Muscle of leg (tissue), 16 donors: ENCODE measurements at places on chromosomes 5 and 9. TPM values are rescaled to one million over a fixed set of nuclear protein-coding genes. Genes with fewer than 3 reads are reported as not detected.

Gene FLT4
- total RNA-seq = 6.6 TPM

Gene SGCD
- total RNA-seq = 86.6 TPM

- DNase-seq = no peak
- no peaks in the 10 kb centered on the region for H3K4me1 ChIP-seq
- no peaks in the 10 kb centered on the region for H3K27me3 ChIP-seq
Measured at GRCh38 chr5:7667216-7667767, 183.6 kb downstream of the CFAP90 start.

- no peaks in the 10 kb centered on the region for H3K4me1 ChIP-seq
- H3K36me3 ChIP-seq = peaks cover 4% of the 10 kb centered on the region
- H3K27ac ChIP-seq = no peak overlapping the region
- no peak for DNase-seq
Measured at GRCh38 chr5:132344775-132345514, 24.6 kb upstream of the SLC22A5 start.

GRCh38 chr5:59557572-59557971, 336.0 kb downstream of the PDE4D start:
- no peaks in the 10 kb centered on the region for H3K4me1 ChIP-seq
- H3K27me3 ChIP-seq = no peaks in the 10 kb centered on the region
- no peak overlapping the region for H3K27ac ChIP-seq
- no peak for DNase-seq
- no peaks in the 10 kb centered on the region for H3K36me3 ChIP-seq

- no peak for DNase-seq
- no peak overlapping the region for H3K4me3 ChIP-seq
- no peaks in the 10 kb centered on the region for H3K36me3 ChIP-seq
- no peaks in the 10 kb centered on the region for H3K4me1 ChIP-seq
Measured at GRCh38 chr5:142342128-142342981, 17.5 kb upstream of the SPRY4 start.

GRCh38 chr9:16484180-16484579, 386.3 kb downstream of the BNC2 start:
- H3K27me3 ChIP-seq = no peaks in the 10 kb centered on the region
- H3K27ac ChIP-seq = no peak overlapping the region
- DNase-seq = peak; percentile 34
- H3K4me3 ChIP-seq = no peak overlapping the region
- H3K36me3 ChIP-seq = no peaks in the 10 kb centered on the region

- no peaks in the 10 kb centered on the region for H3K27me3 ChIP-seq
- peak overlapping the region; percentile 86 for H3K4me3 ChIP-seq
- H3K4me1 ChIP-seq = peaks cover 11% of the 10 kb centered on the region
- H3K27ac ChIP-seq = peak overlapping the region; percentile 100
- no peaks in the 10 kb centered on the region for H3K36me3 ChIP-seq
Measured at GRCh38 chr9:37464426-37465248, 613 bp downstream of the ZBTB5 start.

GRCh38 chr9:117823576-117823975, 119.4 kb downstream of the TLR4 start:
- H3K27ac ChIP-seq = no peak overlapping the region
- DNase-seq = no peak
- H3K27me3 ChIP-seq = no peaks in the 10 kb centered on the region
- no peaks in the 10 kb centered on the region for H3K4me1 ChIP-seq
- H3K4me3 ChIP-seq = no peak overlapping the region
- no peaks in the 10 kb centered on the region for H3K36me3 ChIP-seq

DNA sequence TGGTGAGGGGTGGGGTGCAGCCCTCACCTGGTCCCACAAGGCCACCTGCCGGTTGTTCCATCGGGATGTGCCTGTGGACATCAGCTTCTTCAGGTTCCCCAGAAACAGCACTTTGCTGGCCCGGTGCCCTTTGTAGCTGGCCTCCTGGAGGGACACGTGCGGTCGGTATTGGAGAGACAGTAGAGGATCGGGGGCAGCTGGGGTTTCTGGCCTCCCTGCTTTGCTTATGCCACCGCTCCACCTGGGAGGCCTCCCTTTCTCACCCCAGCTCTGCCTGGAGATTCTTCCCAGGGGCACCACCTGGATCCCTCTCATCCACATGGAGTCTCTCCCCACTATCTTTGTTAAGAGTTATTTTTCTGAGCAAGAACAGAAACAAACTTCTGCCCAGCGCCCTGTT, 13.1 kb upstream of the TRIM14 start:
- H3K4me3 ChIP-seq = no peak overlapping the region
- peaks cover 5% of the 10 kb centered on the region for H3K27me3 ChIP-seq
- H3K27ac ChIP-seq = no peak overlapping the region
- H3K4me1 ChIP-seq = no peaks in the 10 kb centered on the region

- no peaks in the 10 kb centered on the region for H3K4me1 ChIP-seq
- no peak overlapping the region for H3K4me3 ChIP-seq
- no peaks in the 10 kb centered on the region for H3K27me3 ChIP-seq
- DNase-seq = no peak
Measured at GRCh38 chr9:31699836-31700235, 684.6 kb upstream of the ACO1 start.

DNA sequence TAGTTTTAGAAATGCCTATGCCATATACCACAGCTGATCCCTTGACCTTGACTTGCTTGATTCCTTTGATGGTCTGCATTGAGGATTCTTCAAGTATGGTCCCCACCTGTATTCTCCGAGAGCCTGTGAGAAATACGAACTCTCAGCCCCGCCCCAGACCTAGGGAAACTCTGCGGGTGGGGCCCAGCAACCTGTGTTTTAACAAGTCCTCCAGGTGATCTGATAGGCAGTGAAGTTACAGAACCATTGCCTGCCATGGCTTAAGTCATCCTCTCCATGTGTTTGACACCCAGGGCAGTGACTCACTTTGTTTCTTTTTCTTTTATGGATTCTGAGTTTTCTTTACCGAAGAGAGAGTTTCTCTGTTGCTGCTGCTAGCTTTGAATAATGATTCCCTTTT, 18.5 kb downstream of the FRMPD1 start:
- H3K4me1 ChIP-seq = peaks cover 8% of the 10 kb centered on the region
- no peak overlapping the region for H3K4me3 ChIP-seq
- DNase-seq = no peak
- H3K27me3 ChIP-seq = no peaks in the 10 kb centered on the region

DNA sequence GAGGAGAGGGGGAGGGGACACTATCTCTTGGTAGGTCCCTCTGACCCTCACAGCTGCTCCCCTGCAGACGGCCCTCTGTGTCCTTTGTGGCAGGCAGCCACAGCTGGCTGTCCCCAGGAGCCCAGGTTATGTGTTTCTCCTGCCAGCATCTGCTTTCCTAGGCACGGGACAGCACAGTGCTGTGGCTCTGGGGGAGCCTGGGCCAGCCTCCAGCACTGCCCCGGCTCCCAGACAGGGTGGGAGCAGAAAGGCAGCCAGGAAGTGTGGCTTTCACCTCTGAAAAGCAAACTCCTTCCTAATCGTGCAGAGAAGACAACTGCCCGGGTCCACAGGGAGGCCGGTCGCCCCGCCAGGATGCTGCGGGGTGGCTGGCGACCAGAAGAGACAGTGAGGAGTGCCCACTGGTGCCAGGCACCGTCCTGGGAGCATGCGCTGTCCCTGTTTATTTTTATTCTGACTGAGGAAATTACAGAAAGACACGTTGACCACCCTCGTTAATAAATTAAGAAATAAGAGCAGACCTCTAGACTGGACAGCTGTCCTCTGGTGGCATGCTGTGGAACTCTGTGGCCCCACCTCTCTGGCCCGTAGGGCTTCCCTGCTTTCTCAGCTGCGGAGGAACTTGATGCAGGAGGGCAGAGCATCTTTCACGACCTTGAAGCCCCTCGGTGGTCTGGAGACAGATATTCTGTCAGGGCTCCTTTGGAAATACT, 240.3 kb downstream of the FANCC start:
- H3K27ac ChIP-seq = peak overlapping the region; percentile 65
- no peak overlapping the region for H3K4me3 ChIP-seq
- H3K27me3 ChIP-seq = no peaks in the 10 kb centered on the region
- H3K4me1 ChIP-seq = peaks cover 39% of the 10 kb centered on the region
- H3K36me3 ChIP-seq = peaks cover 32% of the 10 kb centered on the region
- DNase-seq = no peak

DNA sequence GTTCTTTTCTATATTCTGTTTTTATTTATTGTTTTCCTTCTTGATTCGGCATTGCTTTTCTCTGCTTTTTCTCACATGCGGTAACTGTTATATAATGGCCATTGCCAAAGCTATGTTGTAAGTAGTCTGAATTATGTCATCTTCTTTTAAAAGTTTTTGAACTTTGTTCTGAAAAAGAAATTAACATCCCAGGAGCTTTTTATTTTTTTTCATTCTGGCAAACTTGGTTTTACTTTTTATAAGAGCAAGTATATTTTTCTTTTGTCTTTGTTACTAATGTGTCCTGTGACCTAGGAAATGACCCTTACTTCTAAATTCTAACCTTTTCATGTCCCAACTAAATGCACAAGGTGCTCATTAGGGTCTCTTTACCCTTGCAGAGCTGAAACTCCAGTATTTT, 26.7 kb upstream of the IZUMO3 start:
- peak overlapping the region; percentile 73 for H3K27ac ChIP-seq
- DNase-seq = peak; percentile 93
- no peaks in the 10 kb centered on the region for H3K27me3 ChIP-seq
- H3K36me3 ChIP-seq = no peaks in the 10 kb centered on the region
- no peak overlapping the region for H3K4me3 ChIP-seq
- no peaks in the 10 kb centered on the region for H3K4me1 ChIP-seq

- peak; percentile 64 for DNase-seq
- H3K4me3 ChIP-seq = no peak overlapping the region
- H3K27me3 ChIP-seq = no peaks in the 10 kb centered on the region
- H3K27ac ChIP-seq = no peak overlapping the region
- no peaks in the 10 kb centered on the region for H3K36me3 ChIP-seq
- H3K4me1 ChIP-seq = no peaks in the 10 kb centered on the region
Measured at GRCh38 chr5:117131876-117132275, 557.3 kb upstream of the SEMA6A start.

DNA sequence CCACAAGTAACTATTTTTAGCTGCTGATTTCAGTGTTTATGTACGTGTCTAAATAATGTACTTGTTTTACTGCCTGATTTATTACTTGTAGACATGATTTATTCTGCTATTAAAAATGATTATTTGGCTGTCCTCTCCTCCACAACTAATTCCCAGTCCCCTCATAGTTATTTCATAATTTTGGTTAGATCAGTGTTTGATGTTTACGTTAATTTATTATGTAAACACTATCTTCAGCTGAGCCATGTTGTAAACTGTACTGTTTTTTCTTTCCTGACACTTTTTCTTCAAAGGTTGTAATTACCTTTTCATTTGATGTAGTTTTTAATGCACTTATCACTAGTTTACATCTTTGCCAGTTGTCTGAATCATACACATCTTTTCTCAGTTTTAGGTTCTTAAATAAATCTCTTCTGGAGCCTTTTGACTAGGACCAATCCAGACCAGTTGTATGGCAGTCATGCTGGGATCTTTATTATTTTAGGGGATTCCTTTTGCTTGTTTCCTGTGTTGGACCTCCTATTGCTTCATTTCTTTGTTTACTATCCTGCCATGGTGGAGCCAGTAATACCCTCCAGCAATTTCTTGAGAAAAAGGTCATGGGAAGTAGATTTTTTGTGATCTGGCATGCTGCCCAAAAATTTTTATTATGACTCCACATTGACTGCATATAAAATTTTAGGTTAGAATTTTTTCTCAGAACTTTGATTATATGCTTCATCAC, 16.1 kb downstream of the AP3S1 start:
- no peaks in the 10 kb centered on the region for H3K36me3 ChIP-seq
- no peak overlapping the region for H3K4me3 ChIP-seq
- no peaks in the 10 kb centered on the region for H3K4me1 ChIP-seq

DNA sequence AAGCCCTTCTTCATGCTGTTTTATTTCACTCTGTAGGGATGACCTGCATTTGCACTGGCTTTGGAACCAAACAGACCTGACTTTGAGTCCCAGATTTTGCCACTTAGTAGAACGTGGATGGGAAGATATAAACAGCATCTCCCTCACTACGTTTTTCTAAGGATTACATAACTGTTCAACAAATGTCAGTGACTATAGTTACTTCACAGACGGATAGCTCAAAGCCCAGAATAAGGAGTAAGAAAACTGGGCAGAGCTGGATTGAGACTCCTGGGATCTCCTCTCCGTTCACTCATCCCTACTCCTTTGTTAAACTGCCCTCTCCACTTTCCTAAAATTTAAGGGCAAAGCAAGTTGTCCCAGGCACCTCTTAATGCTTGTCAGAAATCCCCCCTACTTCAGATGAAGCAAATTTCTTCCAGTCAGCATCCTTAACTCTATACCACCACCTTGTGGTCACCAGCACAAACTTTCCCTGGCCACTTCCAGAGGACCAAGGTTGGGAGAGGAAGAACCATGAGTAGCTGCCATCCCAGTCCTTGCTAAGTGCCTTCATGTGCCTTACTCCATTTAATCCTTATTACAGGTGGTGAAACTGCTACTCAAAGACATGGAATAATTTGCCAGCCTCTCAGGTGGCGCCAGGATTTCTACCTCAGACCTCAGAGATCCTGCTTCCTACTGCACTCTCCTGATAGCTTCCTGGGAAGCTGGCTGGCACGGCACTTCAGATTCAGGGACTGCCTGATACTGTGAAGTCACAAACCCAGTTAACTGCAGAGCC, 38.4 kb downstream of the EGR1 start:
- peak; percentile 82 for DNase-seq
- H3K27ac ChIP-seq = no peak overlapping the region
- peaks cover 12% of the 10 kb centered on the region for H3K36me3 ChIP-seq
- no peak overlapping the region for H3K4me3 ChIP-seq
- no peaks in the 10 kb centered on the region for H3K27me3 ChIP-seq
- peaks cover 11% of the 10 kb centered on the region for H3K4me1 ChIP-seq

GRCh38 chr5:68529581-68529980, 314.0 kb downstream of the PIK3R1 start:
- no peak overlapping the region for H3K4me3 ChIP-seq
- DNase-seq = no peak
- no peaks in the 10 kb centered on the region for H3K27me3 ChIP-seq
- no peak overlapping the region for H3K27ac ChIP-seq
- peaks cover 12% of the 10 kb centered on the region for H3K4me1 ChIP-seq
- H3K36me3 ChIP-seq = no peaks in the 10 kb centered on the region

DNA sequence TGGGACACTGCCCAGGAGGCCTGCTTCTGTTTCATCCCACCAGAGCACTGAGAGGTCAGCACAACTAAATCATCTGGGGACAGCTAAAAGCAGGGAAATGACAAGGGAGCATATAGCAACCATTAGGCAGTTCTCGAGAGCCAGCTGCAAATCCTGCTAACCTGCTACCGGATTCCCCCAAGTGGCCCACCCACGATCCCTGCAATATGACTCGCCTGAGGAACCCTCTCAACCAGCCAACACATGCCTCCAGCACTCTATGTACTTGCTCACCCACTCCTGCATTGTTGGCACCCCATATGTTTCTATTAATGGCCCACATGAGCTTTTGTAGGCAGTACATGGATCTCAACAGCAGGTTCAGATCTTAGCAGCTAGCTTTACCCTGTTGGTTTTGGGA, 326.0 kb downstream of the GABRG2 start:
- no peaks in the 10 kb centered on the region for H3K27me3 ChIP-seq
- peak; percentile 28 for DNase-seq
- H3K36me3 ChIP-seq = no peaks in the 10 kb centered on the region
- no peak overlapping the region for H3K4me3 ChIP-seq
- no peaks in the 10 kb centered on the region for H3K4me1 ChIP-seq

- no peak overlapping the region for H3K27ac ChIP-seq
- no peaks in the 10 kb centered on the region for H3K27me3 ChIP-seq
- no peak overlapping the region for H3K4me3 ChIP-seq
- no peaks in the 10 kb centered on the region for H3K36me3 ChIP-seq
- peaks cover 4% of the 10 kb centered on the region for H3K4me1 ChIP-seq
Measured at GRCh38 chr5:74286734-74287695, 353.5 kb downstream of the ENC1 start.
